ENCODE measurements at places on chromosomes 7 and 10.
A peak's percentile ranks its signal among the peaks of the same experiment; 100 is the strongest.

- no peak for DNase-seq
Measured at GRCh38 chr7:39650676-39651075, 27.3 kb downstream of the RALA start.

- no peak for DNase-seq
Measured at GRCh38 chr7:28292834-28293526, 112.4 kb upstream of the JAZF1 start.

GRCh38 chr7:38518541-38518940 is 112.6 kb downstream of the AMPH start:
- no peak for DNase-seq

- DNase-seq = no peak
Measured at GRCh38 chr7:7862393-7862792, 106.2 kb upstream of the GLCCI1 start.

DNA sequence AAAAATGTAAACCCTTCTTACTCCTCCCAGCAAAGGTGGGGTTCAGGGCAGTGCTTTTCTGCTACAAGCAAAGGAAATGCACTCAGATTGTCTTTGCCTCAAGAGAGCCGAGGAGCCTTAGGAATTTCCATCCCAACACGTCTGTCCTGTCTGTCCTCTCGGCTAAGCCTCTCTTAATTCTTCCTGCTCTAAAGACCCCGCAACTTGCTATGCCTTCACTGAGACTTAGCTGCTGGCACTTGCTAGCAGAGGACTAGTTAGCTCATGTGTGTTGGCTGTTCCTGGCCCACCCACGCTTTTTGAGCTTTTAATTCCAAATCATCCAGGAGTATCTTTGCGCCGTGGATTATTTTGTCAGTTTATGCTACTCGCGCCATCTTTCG is 481 bp upstream of the NPM3 start:
- DNase-seq = no peak

GRCh38 chr7:45566386-45566785 is 7.8 kb upstream of the ADCY1 start:
- DNase-seq = no peak

DNA sequence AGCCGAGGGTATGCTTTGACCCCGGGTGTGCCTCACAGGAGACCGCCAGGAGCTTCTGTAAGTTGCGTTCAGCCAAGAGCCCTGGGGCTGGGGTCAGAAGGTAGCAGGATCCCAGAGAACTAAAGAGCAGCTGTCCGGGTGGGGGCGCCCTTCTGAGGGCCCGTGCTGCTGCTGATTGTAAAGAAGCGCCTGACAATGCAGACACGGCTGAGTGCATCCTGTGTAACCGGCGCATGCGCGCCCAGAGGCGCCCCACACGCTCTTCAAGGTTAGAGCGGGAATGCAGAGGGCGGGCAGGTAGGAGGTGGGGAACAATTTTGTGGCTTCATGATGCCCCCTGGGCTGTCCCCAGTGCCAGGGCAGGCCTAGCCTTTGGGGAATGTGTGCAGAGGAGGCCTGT is 210.2 kb upstream of the CTBP2 start:
- DNase-seq = no peak

- DNase-seq = peak; percentile 14
Measured at GRCh38 chr7:139043823-139044812, 8.3 kb upstream of the ZC3HAV1L start.

DNA sequence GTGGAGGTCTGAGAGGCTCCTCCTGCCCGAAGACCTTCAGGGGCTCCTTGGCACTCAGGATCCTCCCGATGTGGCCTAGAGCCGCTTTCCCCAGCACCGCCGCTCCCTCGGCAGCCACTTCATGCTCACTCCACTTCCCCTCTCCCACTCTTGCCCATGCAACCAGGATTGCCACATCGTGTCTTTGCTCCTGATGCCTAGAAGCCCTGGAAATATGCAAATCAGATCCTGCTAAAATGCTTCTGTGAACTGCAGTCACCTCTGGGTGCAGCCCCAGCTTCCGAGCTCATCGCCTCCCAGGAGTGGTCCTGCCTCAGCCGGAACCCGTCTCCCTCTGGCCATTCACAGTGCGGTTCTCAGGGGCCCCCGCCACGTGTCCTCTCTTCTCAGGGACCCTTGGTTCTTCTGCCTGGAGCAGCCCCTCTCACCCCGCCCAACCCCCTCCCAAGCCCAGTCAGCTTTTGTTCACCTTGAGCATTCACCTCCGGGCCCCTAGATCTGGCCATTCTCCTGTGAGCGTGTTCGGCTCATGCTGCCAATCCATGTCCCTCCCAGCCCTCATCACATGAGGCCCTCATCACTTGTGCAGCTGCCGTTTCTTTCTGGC is 175.5 kb downstream of the ADARB2 start:
- no peak for DNase-seq

DNA sequence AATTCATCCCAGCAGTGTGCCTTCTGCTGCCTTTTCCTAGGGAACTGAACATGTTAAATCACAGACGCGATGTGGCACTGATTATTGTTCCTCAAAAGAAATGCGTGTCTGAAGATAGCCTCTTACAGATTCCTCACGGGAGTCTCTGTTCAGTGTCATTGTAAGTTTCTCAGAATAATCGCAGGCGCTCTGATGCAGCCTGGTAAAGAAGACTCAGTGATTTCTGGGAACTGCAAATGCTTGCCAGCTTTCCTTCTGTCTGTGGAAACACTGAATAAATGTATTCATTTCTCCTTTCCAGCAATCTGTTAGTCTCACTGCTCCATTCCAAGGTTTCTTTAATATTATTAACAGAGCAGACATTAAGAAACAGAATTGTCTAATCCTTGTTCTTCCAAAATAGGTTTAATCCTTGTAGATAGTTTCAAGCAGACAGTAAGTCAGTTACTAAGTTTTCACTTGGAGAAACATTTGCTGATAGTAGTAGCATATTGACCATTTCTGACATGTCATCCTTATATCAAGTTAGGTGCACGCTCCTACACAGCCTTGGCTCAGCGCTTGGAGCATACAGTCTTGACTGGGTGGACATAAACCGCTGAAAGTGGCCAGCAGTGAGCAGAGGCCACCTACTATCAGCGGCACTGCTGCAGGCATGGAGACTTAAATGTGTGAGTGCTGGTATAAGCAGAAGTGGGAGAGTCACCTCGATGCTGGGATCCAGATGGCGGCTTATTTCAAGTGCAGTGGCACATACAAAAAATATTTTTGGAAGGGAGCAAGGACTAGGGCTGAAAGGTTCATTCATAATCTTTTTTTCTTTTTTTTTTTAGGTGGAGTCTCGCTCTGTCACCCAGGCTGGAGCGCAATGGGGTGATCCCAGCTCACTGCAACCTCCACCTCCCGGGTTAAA is 27.7 kb downstream of the MMRN2 start:
- no peak for DNase-seq

- no peak for DNase-seq
Measured at GRCh38 chr10:111504376-111504775, 427.5 kb downstream of the ADRA2A start.

- no peak for DNase-seq
Measured at GRCh38 chr10:106941297-106942034, 223.0 kb downstream of the SORCS1 start.

GRCh38 chr7:138603549-138604318 is 97.4 kb downstream of the SVOPL start:
- DNase-seq = no peak

DNA sequence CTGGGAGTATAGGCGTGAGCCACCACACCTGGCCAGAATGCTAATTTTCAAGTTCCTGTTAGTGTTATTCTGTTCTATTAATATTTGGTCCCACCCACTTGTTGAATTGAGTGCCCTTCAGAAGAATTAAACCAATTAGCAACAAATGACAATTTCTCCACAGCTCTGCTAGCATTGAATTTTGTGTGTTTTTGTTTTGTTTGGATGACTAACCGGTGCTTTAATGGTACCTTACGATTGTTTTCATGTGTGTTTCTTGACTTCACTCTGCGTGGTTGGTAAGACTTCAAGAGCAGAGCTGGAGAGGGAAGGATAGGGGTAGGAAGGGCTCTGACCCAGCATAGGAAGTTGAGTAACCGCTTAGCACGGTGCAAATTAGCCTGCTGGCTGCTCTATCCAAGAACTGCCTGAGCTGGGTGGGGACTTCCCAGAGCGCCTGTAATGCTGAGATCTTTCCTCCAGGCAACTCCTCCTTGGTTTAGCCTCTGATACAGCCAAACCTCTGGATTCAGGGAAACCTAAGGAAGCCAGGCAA is 4.6 kb downstream of the ARPC1B start:
- DNase-seq = no peak

DNA sequence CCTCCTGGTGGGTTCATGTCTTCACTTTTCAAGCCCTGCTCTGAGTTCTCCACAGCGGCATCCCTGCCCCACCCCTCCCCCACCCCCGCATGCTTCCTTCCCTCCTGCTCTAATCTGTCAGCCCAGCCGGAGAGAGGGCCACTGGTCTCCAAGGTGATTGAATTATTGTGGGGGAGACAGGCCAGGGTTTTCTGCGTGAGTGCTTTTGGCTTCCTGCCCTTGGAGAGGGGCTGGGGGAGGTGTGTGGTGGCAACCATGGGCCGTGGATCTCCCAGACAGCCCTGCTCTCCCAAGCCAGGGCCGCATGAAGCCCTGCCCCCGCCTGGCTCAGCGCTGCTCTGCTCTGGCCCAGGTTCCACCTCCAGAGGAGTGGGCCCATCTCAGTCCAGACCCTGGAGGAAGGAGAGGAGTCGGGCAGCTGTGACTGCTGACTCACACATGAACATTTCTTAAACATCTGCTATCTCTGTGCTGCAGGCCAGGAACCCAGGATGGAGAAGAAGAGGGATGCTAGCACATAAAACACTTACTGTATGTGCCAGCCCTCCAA is 109.9 kb downstream of the ZMIZ1 start:
- DNase-seq = no peak

DNA sequence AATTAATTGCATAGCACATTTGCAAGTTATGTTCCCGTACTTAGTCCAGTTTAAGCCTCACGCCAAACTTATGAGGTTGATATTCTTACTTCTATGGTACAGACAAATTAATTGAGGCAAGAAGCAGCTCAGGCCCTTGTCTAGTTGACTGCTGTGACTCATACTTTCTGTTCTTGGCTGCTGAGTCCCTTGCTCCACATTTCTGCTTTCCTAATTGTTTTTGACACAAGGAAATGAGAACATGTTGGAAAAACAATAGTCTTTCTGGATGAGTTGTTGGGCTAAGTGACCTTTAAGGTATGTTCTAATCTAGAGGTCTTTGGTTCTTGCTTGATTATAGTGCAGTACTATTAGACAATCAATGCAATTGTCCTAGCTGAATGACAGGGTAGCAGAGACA is 331.8 kb downstream of the NRG3 start:
- DNase-seq = no peak

- no peak for DNase-seq
Measured at GRCh38 chr10:43938810-43939209, 290.1 kb upstream of the ZNF32 start.

- no peak for DNase-seq
Measured at GRCh38 chr7:56079450-56080185, 13.1 kb downstream of the PHKG1 start.

GRCh38 chr10:116668018-116668417 is 47.3 kb downstream of the PNLIPRP2 start:
- DNase-seq = no peak

DNA sequence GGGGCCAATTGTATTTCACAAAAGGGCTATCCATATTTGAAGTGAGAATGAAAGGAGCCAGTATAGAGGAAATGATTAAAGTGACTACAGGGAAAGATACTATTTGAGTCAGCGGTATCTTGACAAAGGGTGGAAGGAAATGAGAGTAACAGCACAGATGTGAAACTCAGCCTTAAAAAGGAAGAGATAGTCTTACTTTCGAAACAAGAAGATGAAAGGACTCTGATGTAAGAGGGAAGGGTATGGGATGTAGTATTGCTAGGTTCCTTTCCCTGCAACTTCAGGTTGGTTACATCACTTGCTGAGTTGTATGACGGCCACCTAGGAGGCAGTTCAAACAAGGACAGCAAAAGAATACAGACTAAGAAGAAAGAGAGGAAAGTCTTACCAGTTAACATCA is 13.7 kb downstream of the CISD1 start:
- DNase-seq = no peak

DNA sequence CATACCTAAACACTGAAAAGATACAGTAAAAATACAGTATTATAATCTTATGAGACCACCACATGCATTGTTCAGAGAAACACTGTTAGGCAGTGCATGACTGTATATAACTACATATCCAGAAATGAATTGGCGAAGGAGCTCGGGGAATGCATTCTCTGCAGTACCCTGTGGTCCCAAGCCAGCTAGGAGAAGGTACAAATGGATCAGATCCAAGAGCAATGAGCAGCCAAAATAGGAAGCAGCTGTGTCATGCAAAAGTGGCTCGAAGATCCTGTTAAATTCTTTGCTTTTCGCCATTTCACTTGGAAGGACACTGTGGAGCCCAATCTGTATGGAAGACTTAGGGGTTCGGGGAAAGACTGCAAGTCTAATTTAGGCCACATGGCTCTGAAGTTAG is 334.8 kb downstream of the TNS3 start:
- DNase-seq = no peak

DNA sequence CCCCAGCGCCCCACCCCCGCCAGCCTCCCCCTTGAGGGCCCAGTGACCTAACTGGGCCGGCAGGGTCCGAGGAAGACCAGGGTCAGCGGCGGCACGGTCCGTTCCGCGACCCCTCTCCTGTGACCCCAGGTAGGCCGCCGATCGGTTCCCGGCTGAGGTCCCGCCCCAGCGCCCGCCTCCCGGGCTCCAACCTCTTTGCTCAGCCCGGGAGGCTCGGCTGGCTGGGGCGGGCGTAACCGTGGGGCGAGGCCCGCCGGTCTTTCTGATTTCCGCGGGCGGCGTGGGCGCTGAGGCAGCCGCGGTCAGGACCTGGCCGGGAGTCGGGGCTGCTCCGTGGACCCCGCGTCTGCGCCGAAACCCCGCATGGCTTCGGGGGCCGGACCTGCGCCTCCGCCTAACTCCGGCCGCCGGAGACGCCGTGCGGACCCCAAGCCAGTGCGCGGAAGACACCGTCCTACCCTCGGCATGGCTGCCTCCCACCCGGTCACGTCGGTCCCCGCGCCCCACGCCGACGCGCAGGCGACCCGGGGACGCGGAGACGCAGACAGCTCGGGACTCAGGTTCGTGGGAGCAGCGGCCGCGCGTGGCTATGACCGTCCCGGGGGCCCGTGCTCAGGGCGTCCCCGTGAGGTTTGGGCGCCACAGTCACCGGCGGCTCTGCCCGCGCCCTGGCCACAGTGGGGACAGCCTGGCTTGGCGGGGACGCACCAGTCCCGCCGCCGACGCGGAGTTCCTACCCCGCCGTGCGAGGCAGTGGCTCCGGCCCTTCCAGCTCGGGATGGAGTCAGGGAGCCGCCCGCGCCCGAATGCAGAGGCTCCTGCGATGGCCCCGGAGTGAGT is 1.0 kb upstream of the VENTX start:
- DNase-seq = no peak

- no peak for DNase-seq
Measured at GRCh38 chr10:112467541-112468075, 20.6 kb downstream of the VTI1A start.

DNA sequence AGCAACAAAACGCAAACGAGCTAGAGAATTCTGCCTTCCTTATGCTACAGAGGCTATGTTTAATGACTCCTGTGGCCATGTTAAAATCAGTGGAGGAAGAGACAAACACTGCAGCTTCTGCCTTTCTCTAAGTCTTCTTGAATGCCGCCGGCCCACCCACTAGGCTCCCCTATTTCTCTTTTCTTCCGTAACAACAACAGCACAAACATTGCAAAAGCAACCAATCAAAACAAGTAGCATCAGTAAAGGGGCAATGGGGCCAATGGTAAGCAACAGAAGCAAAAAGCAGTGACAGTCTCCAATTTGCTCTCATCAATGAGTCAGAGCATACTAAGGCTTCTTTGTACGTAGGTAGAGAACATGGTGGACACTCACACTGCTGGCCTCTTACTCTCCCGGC is 26.8 kb downstream of the DNAJC1 start:
- DNase-seq = no peak

- DNase-seq = no peak
Measured at GRCh38 chr10:42623929-42624328, 14.4 kb downstream of the ZNF33B start.

GRCh38 chr10:519055-519715 is 170.3 kb downstream of the DIP2C start:
- no peak for DNase-seq
